Brain pericyte (primary cell): ENCODE measurements at places on chromosomes 7 and 10.

DNA sequence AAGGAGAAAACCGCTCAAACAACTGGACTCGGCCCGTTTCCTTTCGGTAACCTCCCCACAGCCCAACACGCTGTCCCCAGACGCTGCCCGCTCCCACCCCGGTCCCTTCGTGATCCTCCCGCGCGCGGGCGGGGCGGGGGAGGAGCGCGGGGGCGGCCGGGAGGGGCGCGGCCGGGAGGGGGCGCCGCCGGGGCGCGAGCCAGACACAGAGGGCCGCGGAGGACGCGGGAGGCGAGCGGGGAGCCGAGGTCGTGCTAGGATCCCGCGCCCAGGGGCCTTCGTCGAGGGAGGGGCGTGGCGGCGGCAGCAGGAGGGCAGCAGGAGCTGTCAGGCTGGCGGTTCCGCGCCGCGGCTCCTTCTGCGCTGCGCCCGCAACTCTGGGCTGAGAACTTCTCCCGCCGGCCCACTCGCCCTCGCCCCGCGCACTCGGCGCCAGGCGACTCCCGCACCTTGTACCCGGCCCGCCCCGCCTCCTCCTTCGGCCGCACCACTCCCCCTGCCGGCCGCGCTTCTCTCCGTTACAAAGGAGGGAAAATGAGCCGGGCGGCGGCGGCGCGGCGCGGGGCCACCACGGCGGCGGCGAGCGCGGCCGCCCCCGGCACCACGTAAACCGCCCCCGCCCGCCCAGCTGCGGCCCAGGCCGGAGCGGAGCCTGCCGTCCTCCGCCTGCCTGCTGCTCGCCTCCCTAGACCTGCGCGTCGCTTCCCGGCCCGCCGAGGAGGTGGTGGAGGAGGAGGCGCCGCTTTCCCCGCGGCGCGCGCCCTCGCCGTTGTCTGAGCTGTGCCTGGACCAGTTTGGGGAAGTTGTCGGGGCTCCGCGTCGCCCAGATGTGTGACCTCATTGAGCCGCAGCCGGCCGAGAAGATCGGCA is at the start of gene CDK14:
Gene CDK14 (plus strand): TSS at position 521 of the 870 bp plus-strand sequence. CDS start 307 bp downstream, at position 828.
- DNase-seq, result no peak

DNA sequence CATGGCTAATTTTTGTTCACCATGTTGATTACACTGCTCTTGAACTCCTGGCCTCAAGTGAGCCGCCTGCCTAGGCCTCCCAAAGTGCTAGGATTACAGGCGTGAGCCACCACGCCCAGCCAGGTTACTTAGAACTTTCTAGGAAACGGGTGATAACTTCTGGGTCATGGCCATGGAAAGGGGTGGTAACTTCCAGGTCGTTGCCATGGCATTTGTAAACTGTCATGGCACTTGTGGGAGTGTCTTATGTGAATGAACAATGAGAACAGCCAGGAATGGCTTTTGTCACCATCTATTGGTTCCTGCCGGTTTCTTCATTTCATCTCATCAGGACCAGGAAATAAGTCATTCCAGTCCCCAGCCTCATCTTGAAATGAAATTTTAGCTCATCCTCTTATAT is 120.9 kb downstream of the SLC16A9 start:
- DNase-seq, result no peak

- DNase-seq, result no peak
Measured at GRCh38 chr7:30166155-30166840, 31.5 kb downstream of the MTURN start.

- DNase-seq, result no peak
Measured at GRCh38 chr10:100984672-100985177, 2.6 kb downstream of the MRPL43 start.

- DNase-seq, result no peak
Measured at GRCh38 chr7:131218727-131219128, 108.9 kb upstream of the MKLN1 start.
